Breast epithelium (tissue), 4 donors: ENCODE measurements at places on chromosomes 16 and 17. TPM values are rescaled to one million over a fixed set of nuclear protein-coding genes. Genes with fewer than 3 reads are reported as not detected.

- H3K27me3 ChIP-seq: peaks cover 9% of the 10 kb centered on the region
- no peak overlapping the region for H3K4me3 ChIP-seq
- no peaks in the 10 kb centered on the region for H3K4me1 ChIP-seq
- H3K36me3 ChIP-seq: no peaks in the 10 kb centered on the region
Measured at GRCh38 chr16:46845952-46846351, 15.0 kb upstream of the C16orf87 start.

The KRT40 gene
- not detected for total RNA-seq

GRCh38 chr16:26705346-26705745 is 361.4 kb upstream of the C16orf82 start:
- no peak for DNase-seq
- no peaks in the 10 kb centered on the region for H3K27me3 ChIP-seq

- no peak for DNase-seq
- no peak overlapping the region for H3K4me3 ChIP-seq
- peak overlapping the region; percentile 94 for H3K27ac ChIP-seq
- no peaks in the 10 kb centered on the region for H3K27me3 ChIP-seq
- H3K36me3 ChIP-seq: no peaks in the 10 kb centered on the region
- H3K4me1 ChIP-seq: peaks cover 83% of the 10 kb centered on the region
Measured at GRCh38 chr17:40325156-40326013, 16.4 kb downstream of the RARA start.

DNA sequence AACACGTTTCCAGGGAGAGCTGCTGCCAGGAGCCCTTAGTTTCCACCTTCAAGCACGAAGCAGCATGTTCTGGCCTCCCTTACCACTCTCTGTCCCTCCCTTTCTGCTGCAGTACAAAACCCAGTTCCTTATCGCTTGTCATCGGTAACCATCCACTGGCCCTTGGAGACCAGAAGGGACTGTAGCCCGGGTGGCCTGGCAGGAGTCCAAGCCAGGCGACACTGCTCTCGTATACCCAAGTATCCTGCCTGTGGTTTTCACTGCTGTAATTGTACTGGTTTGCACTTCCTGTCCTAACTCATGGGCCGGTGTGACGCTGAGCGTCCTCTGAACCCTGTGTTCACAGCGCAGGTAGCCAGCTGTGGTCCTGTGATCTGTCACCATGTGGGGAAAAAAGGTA is 81.1 kb downstream of the MAF start:
- no peaks in the 10 kb centered on the region for H3K27me3 ChIP-seq
- no peak for DNase-seq
- H3K4me1 ChIP-seq: no peaks in the 10 kb centered on the region

The CORO6 gene
- total RNA-seq: 21.3 TPM
